Suprapubic skin (tissue), 4 donors: ENCODE measurements at places on chromosomes 1 and 21.

GRCh38 chr1:20359451-20360330 lies 69.0 kb downstream of the VWA5B1 start:
- no peak for DNase-seq

DNA sequence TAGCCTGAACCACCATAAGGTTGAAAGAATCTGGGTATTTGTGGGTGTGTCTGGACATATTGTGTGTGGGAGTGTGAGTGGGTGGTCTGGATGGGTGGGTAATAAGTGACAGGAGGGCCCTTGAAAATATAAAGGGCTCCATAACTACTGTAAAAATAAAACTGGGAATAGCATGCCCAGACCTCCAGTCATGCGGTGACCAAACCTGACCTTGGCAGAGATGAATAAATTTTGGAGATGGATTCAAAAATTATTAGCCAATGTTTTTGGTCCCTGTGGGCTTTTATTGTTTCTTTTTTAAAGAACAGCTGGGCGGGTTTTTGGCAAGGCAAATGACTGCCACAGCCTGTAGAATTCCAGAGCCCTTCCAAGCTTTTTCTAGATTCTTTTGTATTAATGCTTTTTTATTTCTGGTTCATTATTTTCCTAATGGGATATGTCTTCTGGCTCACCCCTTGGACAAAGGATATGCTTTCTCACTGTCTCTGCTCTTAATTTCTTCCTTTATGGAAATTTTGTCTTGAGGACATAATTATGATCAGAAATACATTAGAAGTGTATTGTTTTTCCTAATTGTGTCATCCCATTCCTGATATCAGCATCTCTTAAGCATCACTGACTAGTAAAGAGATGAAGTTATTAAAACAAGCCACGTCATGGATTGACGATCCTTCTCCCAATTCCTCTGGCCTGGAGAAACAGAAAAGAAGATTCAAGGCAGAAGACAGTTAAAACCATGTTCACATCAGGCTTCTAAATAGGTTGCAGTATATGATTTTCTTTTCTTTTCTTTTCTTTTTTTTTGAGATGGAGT lies 69.5 kb downstream of the NTMT2 start:
- no peak for DNase-seq

DNA sequence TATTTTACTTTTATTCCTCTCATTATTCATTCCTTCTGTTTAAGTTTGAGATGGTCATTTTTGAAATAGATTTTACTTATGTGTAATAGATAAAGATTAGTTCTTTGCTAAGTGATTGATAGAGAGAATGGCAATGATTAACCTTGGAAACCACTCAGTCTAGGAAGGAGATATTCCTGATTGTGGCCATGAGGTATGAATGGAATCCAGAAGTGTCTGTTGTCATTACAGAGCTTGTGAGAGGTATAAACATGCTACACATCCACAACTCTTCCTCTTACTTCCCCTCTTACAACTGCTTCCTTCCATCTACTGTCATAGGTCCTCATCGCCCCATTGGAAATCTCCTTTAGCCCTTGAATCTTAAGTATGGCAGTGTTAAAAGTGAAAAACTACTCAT lies 988.8 kb upstream of the B3GALT2 start:
- no peak for DNase-seq

DNA sequence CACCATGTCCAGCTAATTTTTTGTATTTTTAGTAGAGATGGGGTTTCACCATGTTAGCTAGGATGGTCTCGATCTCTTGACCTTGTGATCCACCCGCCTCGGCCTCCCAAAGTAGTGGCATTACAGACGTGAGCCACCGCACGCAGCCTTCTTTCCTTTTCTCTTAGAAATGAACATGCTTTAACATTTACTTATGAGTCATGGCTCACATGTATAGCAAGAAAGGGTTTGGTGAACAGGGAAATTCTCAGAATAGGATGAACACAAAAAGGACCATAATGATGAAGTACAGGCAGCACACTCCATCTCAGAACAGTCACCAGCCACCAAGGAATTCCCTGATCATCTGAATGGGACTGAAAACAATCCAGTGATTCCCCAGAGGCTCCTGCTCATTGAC lies 9.4 kb upstream of the VAMP4 start:
- no peak for DNase-seq

GRCh38 chr1:211830055-211830327 lies 572 bp downstream of the LPGAT1 start:
- no peak for DNase-seq

DNA sequence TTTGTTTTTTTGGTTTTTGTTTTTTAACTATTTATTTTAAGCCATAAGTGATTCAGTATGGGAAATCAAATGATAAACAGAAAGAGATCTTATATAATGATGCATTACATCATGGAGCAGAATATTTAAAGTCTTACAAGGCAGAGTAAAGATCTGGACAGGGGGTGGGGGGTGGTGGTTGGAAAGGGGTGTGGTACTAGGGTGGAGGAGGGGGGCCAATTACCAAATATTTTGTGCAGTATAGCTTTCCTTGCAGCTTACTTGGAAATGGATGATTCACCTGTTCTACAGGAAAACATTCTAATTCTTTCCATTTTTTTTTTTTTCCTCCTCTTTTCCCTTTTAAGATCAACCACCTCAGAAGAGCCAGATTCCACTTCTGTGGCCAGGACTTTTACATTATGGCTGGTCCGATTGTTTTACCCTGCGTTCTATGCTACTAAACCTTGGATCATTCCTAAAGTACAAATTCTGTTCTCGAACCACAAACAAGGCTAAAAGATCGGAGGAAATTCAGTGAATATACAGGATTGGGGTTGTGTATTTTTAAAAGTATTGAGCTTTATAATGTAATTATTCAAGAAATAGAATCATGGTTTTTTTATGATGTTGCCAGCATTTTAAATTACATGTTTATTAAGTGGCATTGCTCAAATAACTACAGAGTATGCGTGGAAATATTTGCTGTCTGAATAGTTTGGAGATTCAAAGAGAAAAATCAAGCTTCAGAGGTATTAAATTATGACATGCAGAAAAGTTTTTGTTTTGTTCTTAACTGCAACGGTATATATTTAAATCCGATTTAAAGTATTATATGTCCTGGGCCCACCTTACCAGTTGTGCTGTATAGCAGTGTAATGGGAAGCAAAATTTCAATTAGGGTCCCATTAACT lies 859.5 kb downstream of the USP25 start:
- no peak for DNase-seq

- DNase-seq = no peak
Observed at GRCh38 chr1:119984771-119985170, 84.7 kb downstream of the NOTCH2 start.

DNA sequence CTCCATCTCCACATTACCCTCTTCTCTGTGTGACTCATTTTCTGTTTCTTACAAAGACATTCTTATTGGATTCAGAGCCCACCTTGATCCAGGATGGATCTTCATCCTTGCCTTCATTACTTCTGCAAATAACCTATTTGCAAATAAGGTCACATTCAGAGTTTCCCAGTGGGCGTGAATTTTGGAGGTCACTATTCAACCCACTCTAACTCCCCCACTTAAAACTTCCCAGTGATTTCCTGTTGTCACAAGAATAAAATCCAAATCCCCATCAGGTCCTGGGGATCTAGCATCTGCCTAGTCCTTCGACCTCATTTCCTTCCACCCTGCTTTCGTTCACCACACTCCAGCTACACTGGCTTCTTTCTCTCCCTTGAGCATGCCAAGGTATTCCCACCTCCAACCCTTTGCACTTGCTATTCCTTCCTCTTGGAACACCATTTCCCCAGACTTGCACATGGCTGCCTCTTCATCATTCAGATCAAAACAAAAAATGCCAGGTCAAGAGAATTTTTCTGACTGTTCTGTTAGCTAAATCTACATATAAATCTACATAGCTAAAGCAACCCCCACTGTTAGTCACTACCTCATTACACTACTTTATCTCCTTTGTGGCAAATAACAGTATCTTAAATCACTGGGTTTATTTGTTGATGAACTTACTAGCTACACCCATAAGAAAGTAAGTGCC lies 187.2 kb downstream of the TOMM20 start:
- DNase-seq = no peak

DNA sequence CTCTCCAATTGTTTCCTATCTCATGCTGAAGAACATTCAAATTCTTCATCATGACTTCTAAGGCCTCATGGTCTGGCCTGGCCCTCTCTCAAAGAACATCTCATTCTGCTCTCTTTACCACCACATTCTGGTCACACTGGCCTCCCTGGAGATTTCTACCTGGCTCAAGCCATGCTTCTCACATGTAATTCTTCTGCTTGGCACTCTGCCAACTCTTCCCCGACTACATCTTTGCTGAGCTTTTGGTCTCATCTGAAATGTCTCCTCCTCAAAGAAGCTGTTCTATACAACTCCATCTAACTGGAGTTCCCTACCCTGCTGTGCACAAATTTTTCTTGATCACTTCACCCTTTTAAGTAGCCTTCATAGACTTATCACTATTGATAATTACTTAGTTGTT lies 1.4 kb upstream of the TBX19 start:
- no peak for DNase-seq

GRCh38 chr1:190957565-190957964 lies 479.9 kb upstream of the BRINP3 start:
- DNase-seq = no peak

DNA sequence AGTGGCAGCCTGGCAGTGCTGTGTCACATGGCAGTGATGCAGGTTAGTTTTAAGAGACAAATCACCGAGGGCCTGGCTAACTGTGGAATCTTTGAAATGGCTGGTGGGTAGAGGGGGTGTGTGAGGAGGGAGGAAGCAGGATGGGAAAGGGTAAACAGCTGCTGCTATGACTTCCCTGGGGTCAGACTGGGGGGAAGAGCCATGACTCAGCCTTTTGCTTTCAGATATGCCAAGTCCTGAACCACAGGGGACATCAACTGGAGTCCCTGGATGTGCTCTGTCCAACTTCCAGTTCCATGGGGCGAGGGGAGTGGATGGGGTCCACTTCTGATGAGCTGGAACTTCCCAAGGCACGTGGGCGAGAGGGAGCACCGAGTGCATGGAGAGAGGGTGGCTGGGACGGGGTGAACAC lies 121.1 kb upstream of the ADAR start:
- DNase-seq = no peak

- DNase-seq = no peak
Observed at GRCh38 chr1:236880209-236880608, 85.1 kb downstream of the MTR start.

- DNase-seq = peak; percentile 98
Observed at GRCh38 chr1:155172732-155173477, at the start of gene KRTCAP2. Gene KRTCAP2 (minus strand): TSS chr1:155173304. CDS start chr1:155173224, 80 bp downstream.

- no peak for DNase-seq
Observed at GRCh38 chr1:108028841-108029388, 63.9 kb upstream of the VAV3 start.

- no peak for DNase-seq
Observed at GRCh38 chr1:241475671-241476070, 43.9 kb downstream of the FH start.

DNA sequence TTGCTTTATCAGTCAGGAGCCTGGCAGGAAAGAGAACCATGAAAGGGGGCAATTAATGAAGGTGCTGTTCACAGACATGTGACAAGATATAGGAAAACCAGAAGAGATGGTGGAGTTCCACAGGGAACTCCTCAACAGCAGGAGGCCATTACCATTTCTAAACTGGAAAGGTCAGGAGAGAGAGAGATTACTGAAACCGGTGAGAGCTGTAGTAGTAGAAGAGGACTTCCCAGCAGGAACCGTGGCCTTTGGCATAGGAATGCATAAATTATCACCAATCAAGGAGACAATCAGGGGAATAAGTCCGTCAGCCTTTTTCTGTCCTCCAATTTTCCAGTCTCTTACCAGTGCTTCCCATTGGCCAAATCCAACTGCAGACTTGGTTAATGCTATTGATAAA lies 23.0 kb upstream of the ABCD3 start:
- no peak for DNase-seq

DNA sequence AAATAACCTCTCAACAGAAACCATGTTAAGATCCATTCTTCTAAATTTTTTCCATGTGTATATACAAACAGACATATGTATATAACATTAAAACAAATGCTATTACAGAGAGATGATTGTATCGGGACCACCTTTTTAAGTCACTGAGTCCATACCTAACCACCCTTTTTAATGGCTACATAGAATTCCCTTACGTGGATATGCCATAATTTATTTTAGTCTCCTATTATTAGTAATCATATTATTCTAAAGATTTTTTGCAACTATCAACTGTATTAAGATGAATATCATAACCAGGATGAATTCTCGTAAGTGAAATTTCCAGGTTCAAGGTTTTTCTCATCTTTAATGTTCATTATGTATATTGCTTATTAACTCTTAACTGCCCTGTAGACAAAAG lies 259.7 kb downstream of the HHAT start:
- DNase-seq = no peak
